Panc1 (cell line): ENCODE measurements at places on chromosomes 7 and 10.

GRCh38 chr7:94344826-94345225 is 49.9 kb upstream of the COL1A2 start:
- DNase-seq = no peak

GRCh38 chr10:132543916-132544743 is 6.5 kb downstream of the INPP5A start:
- DNase-seq = no peak

GRCh38 chr10:113111900-113112853 is 162.1 kb downstream of the TCF7L2 start:
- DNase-seq = no peak

GRCh38 chr7:101699399-101699798 is 70.3 kb upstream of the MYL10 start:
- no peak for DNase-seq

- DNase-seq = no peak
Measured at GRCh38 chr10:114746531-114746930, 75.0 kb upstream of the FHIP2A start.

GRCh38 chr7:142801601-142802295 is 31.0 kb downstream of the PRSS2 start:
- no peak for DNase-seq

- DNase-seq = no peak
Measured at GRCh38 chr7:26143298-26144048, 8.5 kb upstream of the NFE2L3 start.

- DNase-seq = no peak
Measured at GRCh38 chr7:78435355-78435754, 636.8 kb downstream of the PHTF2 start.
